ENCODE measurements at places on chromosomes 2 and 18.
A peak's percentile ranks its signal among the peaks of the same experiment; 100 is the strongest.

GRCh38 chr2:62304429-62305417 lies 108.8 kb downstream of the B3GNT2 start:
- DNase-seq, result peak; percentile 84

DNA sequence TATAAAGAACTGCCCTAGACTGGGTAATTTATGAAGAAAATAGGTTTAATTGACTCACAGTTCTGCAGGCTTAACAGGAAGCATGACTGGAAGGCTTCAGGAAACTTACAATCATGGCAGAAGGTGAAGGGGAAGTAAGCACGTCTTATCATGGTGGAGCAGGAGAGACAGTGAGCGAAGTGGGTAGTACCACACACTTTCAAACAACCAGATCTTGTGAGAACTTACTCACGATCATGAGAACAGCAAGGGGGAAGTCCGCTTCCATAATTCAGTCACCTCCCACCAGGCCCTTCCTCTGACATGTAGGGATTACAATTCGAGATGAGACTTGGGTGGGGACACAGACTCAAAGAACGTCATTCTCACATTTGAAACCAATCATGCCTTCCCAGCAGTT lies 260.1 kb upstream of the FAM98A start:
- DNase-seq, result no peak

GRCh38 chr2:101109451-101110118 lies 41.6 kb downstream of the TBC1D8 start:
- no peak for DNase-seq

- DNase-seq, result no peak
Observed at GRCh38 chr2:235639885-235640284, 146.0 kb downstream of the AGAP1 start.

- no peak for DNase-seq
Observed at GRCh38 chr2:121429119-121429903, 101.4 kb upstream of the RNU4ATAC start.

GRCh38 chr2:196324211-196324610 lies 152.8 kb upstream of the STK17B start:
- DNase-seq, result no peak

DNA sequence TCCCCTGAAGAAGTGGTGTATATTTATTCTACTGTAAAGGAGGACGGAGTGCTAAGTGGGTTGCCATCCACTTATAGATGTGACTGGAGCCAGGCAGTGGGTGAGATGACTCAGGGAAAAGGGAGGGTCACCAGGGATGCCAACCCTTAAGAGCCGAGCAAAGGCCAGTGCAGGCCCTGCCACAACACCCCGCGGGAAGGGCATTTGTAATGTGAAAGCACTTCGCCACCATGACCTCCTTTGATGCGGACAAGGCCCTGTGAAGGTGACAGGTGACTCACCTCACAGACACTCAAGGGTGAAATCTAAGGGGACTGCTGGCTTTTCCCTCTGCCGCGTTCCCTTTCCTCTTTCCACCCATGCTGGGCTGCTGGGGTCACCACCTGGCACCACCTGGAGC lies 50.2 kb upstream of the MRPL33 start:
- DNase-seq, result no peak

GRCh38 chr2:76027761-76028160 lies 317.0 kb upstream of the GCFC2 start:
- no peak for DNase-seq

DNA sequence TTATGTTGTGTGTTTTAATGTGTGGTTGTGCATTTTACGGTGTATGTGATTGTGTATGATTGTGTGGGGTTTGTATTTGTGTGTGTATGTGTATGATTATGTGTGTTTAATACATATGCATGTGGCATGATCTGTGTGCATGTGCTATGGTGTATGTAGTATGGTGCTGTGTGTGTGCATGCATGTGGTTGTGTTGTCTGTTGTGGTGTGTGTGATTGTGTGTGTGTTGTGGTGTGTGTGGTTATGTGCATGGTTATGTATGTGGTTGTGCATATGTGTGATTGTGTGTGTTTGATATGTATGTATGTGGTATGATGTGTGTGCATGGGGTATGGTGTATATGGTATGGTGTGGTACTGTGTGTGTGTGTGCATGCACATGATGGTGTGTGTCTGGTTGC lies 148.1 kb upstream of the AGAP1 start:
- DNase-seq, result no peak

DNA sequence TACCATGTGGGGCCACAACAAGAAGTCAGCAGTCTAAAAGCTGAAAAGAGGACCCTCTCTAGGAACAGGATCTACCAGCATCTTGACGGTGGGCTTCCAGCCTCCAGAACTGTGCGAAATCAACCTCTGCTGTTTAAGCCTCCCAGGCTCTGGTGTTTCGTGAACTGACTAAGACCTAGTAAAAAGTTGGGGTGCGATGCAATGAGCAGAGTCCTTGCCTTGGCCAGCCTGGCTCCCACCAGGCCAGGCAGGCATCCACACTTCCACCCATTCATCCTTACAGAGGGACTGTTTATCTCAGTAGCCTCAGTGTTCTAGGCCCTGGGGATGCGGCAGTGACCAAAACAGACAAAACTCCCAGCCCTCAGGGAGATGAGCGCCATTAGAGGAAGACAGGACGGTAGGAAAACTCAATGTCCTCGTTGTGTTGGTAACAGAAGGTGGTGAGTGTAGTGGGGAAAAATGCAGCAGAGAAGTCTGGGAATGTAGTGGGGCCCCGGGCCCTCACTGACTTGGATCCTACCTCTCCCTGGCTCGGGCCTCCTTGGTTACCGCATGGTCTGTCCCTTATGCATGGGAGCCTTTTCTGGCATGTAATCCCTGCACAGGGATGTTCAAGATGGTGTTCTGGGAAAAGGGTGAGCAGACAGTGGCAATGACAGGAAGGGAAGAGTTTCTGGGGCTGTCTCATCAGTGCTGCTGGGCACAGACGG lies 271.8 kb upstream of the HS6ST1 start:
- no peak for DNase-seq

DNA sequence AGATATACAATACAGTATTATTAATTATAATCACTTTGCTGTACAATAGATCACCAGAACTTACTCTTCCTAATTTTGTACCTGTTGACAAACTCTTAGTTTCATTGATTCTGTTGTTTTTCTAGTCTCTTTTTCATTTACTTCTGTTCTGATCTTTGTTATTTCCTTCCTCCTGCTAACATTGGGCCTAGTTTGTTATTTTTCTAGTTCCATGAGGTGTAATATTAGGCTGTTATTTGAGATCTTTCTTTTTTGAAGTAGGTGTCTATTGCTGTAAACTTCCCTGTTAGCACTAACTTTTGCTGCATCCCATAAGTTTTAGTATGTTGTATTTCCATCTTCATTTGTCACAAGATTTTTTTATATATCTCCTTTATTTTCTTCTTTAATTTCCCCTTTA lies 55.1 kb downstream of the LIMS1 start:
- DNase-seq, result no peak

- no peak for DNase-seq
Observed at GRCh38 chr2:190678444-190679162, 29.7 kb downstream of the NAB1 start.

DNA sequence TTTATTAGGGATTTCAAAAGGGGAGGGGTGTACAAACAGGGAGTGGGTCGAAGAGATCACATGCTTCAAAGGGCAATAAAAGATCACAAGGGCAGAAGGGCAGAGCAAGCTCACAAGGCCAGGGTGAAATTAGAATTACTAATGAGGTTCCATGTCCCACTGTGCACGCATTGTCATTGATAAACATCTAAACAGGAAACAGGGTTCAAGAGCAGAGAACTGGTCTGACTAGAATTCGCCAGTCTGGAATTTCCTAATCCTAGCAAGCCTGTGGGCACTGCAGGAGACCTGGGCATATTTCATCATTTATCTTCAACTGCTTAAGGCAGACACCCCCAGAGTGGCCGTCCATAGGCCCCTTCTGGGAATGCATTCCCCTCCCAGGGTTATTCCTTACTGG lies 408.2 kb downstream of the ZNF804A start:
- no peak for DNase-seq

DNA sequence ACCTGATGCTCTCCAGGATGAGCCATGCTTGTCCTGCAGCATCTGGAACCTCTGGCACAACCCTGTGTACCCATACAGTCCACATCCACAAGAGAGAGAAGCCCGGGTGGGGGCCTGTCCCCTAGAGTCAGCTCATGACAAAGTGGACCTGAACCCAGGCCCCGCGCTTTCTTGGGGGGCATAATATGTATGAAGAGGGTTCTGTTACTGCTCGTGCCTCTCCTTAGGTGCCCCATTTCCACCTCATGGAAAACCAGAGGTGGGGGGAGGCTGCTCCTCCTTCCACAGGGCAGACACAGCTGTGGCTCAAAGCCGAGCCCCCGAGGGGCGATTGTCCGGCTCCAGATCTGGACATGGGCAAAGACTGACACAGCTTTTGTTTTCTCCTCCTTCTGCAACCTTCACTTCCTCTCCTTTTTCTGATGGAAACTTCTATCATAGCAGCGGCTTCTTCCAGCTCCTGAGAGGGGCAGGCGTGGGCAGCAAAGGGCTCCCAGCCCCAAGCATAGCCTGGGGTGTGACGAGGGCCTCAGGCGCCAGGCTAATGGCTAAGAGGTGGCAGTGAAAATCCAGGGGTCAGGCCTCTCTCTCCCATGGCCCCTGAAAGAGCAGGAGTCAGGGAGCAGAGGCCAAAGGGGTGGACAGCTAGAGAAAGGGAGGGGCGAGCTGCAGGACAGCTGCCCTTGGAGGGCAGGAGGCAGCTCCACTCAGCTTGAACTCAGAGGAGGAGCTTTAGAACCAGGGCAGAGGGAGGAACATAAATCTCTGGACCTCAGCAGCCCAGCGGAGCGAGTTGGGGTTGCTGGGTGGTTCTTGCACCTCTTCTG lies 155.5 kb downstream of the ZFP36L2 start:
- DNase-seq, result peak; percentile 51

GRCh38 chr2:149161481-149162225 lies 123.2 kb downstream of the LYPD6B start:
- no peak for DNase-seq

DNA sequence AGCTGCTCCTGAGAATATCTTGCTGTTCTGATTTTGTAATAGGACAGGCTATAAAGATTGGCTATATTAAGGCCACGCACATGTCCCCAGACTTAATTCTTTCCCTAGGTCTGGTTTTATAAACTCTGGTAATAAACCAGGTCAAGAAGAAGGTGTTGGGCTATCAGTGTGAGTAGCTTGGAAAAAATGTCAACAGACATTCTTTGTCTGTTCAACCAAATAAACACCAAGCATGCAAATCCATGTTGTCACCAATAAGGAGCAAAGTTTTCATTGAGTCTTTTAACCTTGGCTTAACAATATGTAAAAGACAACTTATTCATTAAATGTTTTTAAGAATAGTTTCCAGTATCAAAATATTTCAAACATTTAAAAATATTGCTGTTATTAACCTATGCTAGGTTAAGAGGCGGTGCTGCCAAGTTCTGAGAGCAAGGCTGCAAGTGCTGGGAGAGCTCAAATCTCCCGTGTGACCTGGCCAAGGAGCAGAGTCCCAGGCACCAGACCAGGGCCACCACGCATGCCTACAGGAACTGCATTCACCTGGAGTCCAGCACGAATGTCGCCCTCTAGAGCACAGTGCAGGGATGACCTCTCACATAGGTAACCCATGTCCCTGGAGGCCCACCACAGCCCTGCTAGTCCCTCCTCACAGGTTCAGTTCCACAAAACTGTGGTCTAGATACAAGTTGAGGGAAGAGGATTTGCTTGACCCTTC lies 120.5 kb upstream of the POU3F3 start:
- no peak for DNase-seq

GRCh38 chr2:164600763-164601162 lies 20.5 kb downstream of the GRB14 start:
- DNase-seq, result no peak

- DNase-seq, result no peak
Observed at GRCh38 chr2:38465789-38466127, 88.7 kb upstream of the ATL2 start.

- peak; percentile 85 for DNase-seq
Observed at GRCh38 chr2:43225788-43226557, 433 bp downstream of the ZFP36L2 start.

DNA sequence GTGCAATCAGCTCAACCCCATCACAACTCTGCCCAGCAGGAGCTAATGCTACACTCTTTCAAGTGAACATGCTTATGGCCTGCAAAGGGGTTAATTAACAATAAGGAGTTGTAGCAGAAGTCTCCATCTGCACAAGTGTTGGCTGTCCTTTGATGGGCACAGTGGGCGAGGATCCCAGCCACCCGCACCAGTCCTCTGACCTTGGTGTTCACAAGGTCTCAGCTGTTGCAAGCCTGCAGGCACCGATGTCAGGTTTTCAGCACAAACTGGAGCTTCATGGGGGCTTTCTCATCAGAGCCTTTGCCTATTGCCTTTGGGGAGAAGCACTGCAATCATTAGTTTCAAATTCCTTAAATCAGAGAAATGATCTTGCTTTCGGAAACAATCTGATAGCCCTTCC lies 60.9 kb upstream of the TMEM178A start:
- no peak for DNase-seq

- no peak for DNase-seq
Observed at GRCh38 chr2:198382811-198383210, 578.4 kb downstream of the PLCL1 start.

GRCh38 chr2:23042216-23042906 lies 342.6 kb upstream of the KLHL29 start:
- peak; percentile 59 for DNase-seq

- no peak for DNase-seq
Observed at GRCh38 chr2:110743600-110743999, 11.2 kb downstream of the ACOXL start.

- DNase-seq, result no peak
Observed at GRCh38 chr2:132279930-132280615, 118.3 kb upstream of the ANKRD30BL start.

DNA sequence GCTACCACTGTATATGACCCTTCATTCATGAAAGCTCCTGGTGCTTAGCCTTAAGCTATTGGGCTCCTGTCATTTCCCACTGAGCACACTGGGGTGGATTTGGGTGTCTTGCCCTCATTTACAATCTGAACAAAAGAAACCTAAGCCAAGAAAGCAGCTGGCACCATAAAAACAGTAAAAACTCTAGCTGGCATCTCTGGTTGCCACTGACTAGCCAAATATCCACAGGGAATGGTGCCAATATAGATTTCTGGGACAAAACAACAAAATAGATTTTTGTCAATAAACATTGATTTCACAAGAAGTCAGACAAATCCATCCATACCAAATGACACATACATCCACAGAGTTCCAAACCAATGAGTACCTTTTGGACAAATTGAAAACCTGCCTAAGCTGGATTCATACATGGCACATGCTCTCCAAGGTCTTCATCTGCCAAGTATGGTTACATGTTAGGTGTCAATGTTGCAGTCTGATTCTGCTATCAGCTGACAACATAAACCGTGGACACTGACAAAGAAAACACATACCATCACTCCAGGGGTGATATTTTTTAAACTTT lies 1081.5 kb upstream of the ZEB2 start:
- no peak for DNase-seq

- no peak for DNase-seq
Observed at GRCh38 chr18:31741097-31741735, 19.5 kb downstream of the SLC25A52 start.

- no peak for DNase-seq
Observed at GRCh38 chr2:168697668-168698121, 104.7 kb upstream of the NOSTRIN start.

- DNase-seq, result no peak
Observed at GRCh38 chr18:75131381-75132000, 77.4 kb downstream of the PTGR3 start.

- no peak for DNase-seq
Observed at GRCh38 chr18:28691496-28691840, 514.5 kb upstream of the CDH2 start.
